ENCODE measurements at places on chromosomes 6 and 20.

- no peak overlapping the region for H3K27ac ChIP-seq
- DNase-seq = no peak
- no peak overlapping the region for H3K4me3 ChIP-seq
- peaks cover under 1% of the 10 kb centered on the region for H3K27me3 ChIP-seq
Observed at GRCh38 chr20:53352727-53353440, 240.8 kb downstream of the ZNF217 start.

DNA sequence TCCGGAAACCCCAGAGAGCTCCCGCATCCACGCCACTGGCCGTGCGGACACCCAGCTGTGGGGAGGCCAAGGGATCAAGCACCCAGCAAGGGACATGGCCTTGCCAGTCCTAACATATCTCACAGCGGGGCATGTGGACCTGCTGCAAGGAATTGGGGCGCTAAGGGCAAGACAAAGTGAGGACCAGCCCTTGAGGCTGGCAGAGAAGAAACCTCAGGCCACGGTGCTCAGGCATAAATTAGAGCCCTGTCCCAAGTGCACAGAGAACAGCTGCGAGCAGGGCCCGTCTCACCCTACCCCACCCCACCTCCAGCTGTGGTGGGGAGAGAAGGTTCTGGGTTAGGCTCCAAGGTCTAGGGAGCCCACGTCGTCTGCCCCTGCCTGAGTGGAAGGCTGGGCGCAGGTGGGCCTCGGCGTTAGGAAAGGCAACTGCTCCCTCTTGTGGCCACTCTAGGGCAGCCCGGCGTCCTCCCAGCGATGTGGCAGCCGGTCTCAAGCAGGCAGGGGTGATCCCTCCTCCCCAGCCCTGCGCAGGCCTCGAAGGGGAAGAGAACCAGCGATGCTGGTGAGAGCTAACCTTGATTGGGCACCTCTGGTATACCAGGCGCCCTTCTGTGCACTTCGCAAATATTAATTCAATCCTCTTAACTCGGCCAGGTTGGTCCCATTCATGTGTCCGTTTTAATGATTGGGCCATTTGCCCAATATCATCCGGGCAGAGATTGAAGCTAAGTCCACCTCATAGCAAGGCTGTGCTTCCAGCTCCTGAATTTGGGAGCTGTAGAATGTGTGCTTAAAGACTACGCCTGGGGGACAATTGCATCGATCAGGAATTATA, 235.8 kb downstream of the NFATC2 start:
- H3K36me3 ChIP-seq = no peaks in the 10 kb centered on the region
- no peak overlapping the region for H3K4me3 ChIP-seq
- peaks cover 3% of the 10 kb centered on the region for H3K4me1 ChIP-seq
- H3K27ac ChIP-seq = no peak overlapping the region
- H3K27me3 ChIP-seq = peaks cover 11% of the 10 kb centered on the region

GRCh38 chr6:80234908-80235307, 128.4 kb downstream of the BCKDHB start:
- no peaks in the 10 kb centered on the region for H3K27me3 ChIP-seq
- no peaks in the 10 kb centered on the region for H3K4me1 ChIP-seq
- H3K36me3 ChIP-seq = peaks cover 12% of the 10 kb centered on the region
- H3K27ac ChIP-seq = no peak overlapping the region

- no peaks in the 10 kb centered on the region for H3K4me1 ChIP-seq
- peaks cover 1% of the 10 kb centered on the region for H3K27me3 ChIP-seq
- no peaks in the 10 kb centered on the region for H3K36me3 ChIP-seq
- no peak overlapping the region for H3K27ac ChIP-seq
- H3K4me3 ChIP-seq = no peak overlapping the region
- DNase-seq = no peak
Observed at GRCh38 chr20:54560357-54560756, 85.0 kb downstream of the DOK5 start.

DNA sequence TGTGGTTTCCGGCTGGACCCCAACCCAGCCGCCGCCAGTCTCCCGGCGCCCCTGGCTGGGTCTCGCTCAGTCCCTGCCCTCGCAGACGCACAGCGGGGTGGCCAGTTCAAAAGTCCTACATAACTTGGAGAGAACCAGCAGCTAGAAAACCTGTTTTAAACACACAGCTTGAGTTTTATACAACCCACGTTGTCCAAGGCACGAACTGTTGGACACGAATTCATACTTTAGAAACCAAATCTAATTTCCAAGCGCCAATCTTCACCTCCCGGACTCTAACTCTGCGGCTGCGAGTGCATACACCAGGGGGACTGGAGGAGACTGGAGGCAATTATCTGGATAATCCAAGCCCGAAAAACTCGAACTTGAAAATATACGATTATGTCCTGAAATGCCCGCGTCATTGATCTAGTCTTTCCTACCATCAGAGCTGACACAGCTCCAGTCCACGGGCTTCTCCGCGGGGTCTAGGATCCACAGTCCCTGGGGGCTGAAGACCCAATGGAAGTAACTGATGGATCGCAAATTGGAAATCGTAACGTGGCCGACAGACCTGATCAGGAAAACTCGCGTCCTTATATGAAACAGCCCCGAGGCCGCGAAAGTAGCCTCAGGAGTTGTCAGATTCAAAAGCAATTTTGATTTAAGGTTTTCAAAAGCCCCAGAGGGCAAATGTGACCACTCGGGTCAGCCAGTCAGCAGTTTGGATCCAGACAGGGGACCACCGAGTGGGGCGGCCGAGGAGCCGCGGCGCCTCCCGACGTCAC, 843 bp upstream of the HEY2 start:
- peaks cover 27% of the 10 kb centered on the region for H3K4me1 ChIP-seq
- H3K27me3 ChIP-seq = peaks cover 62% of the 10 kb centered on the region
- no peak overlapping the region for H3K27ac ChIP-seq
- H3K4me3 ChIP-seq = peak overlapping the region; percentile 65
- peak; percentile 10 for DNase-seq
- no peaks in the 10 kb centered on the region for H3K36me3 ChIP-seq
